ENCODE measurements at places on chromosomes 12 and 14. TPM values are rescaled to one million over a fixed set of nuclear protein-coding genes. Genes with fewer than 3 reads are reported as not detected.

DNA sequence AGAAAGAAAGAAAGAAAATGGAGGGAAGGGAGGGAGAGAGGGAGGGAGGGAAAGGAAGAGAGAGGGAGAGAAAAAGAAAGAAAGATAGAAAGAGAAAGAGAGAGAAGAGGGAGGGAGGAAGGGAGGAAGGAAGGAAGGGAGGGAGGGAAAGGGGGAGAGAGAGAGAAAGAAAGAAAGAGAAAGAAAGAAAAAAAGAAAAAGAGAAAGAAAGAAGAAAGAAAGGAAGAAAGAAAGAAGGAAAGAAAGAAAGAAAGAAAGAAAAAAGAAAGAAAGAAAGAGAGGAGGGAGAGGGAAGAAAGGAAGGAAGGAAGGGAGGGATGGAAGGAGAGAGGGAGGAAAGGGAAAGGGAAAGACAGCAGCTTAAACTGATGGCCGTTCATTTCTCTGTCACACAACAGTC lies 457.5 kb downstream of the PDZRN4 start:
- no peak for DNase-seq

DNA sequence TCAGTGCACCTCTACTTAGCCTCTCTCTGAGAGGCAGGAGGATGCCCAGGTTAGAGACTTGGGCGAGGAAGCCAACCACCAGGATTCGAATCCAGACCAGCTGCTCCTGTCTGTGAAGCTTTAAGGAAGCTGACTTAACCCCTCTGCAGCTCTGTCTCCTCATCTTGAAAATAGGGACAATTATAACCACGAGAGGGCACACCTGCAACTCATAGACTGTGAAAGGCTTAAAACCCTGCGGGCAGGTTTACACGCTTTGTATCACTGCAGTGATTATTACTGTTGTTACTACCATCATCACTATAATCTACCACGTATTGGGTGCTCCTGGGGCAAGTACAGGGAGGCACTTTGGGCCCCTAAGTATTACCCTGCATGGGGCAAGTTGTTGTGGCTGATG lies 379.8 kb downstream of the VRK1 start:
- peak; percentile 39 for DNase-seq

DNA sequence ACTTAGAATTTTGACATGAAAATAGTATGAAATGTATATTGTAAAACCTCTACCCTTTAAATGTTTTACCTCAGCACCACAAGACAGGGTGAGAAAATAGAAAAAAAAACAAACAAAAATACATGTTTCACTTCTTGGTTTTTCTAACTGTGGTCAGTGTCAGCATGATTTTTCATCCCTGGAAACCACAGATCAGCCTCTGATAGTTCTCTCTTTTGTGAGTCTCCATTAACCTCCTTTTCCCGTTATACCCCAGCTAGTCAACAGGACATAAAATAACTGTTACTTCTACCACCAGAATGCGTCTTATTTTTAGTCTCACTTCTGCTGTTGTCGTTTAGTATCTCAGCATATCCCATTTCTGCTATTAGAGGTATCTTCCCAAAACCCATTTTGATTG lies 48.3 kb upstream of the KCNMB4 start:
- no peak for DNase-seq

DNA sequence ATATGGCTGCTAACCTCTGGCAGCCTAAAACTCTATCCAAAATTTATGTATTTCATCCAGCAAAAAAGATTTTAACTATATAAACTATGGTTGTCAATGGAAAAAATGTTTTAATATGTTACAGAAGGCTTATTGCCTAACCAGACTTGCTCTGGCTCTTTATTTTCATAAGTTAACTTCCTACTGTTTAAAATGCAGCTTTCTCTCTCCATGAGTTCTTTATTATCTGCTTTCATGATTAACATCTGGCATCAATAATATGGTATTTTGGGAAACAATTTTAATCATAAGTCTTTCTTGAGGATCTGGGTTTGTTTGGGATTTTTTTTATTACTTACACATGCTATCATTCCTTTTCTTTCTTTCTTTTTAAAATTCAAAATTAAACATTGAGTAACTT lies 20.5 kb downstream of the KERA start:
- no peak for DNase-seq

The CMA1 gene
- not detected for total RNA-seq

DNA sequence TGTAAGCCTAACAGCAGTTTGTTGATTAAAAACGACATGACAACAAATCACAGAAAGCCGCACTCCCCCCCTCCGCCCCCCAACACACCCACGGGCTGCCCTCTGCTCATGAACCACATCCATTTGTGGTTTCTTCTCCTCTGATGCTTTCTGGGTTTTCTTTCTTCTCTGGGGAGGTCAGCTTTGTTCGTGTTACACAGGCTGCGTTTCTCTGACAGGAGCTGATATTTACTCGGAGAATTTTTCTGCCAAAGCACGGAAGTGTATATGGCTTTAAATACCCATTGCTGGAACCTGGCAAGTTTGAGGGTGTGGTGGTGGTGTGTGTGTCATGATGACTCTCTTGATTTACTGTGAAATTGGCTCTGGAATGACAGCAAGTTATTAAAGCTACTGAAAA lies 883.7 kb upstream of the TMEM132C start:
- no peak for DNase-seq

- no peak for DNase-seq
Observed at GRCh38 chr14:55450539-55450938, 10.1 kb upstream of the TBPL2 start.

GRCh38 chr12:7026854-7027253 lies 8.6 kb upstream of the LPCAT3 start:
- no peak for DNase-seq

DNA sequence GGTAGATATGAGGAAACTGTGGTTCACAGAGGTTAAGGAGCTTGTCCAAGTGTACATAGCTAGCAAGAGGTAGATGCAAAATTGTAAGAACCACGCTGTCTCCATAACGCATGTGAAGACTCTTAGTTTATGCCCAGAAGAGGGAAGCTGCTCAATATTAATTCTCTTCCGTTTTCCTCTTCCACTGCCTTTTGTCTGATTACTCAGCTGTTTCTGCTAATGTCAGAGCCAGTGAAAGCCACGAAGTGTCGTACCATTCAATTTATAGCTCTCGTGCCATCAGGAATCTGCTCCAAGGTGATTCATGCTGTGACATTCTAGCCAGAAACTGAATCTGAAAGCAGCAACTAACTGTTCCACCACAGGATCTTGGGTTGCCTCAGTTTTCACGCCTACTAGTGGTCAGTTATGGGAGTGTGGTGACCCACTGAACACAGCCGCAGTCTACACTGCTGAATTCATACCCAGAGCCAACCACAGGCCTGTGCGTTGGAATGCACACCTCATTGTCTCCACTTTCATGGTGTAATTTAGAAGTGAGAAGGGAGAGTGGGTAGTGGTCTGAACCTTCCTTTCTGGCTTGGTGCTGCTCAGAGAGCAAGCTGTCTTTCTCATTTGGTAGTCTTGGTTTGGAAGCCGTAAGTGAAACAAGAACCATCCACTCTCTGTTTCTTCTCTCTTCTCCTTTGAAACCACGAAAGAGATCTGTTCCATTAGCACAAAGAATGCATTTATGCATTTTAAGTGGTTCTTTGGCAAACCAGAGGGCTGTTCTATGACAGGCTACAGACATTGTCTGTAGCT lies 74.2 kb upstream of the NAP1L1 start:
- peak; percentile 61 for DNase-seq

DNA sequence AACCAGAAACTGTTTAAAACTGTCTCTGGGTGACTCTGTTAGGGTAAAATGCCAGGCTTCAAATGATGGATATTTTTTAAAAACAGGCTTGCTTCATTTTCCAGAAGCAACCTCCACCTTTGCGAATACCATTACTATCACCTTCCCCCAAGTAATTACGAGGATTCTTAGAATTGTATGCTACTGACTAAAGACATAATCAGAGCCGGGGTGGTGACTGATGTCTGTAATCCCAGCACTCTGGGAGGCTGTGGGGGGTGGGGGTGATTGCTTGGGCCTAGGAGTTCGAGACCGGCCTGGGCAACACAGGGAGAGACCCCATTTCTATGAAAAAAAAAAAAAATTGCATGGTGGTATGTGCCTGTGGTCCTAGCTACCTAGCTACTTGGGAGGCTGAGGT lies 38.3 kb downstream of the FGD6 start:
- no peak for DNase-seq

The NOPCHAP1 gene
- total RNA-seq = 8.9 TPM

DNA sequence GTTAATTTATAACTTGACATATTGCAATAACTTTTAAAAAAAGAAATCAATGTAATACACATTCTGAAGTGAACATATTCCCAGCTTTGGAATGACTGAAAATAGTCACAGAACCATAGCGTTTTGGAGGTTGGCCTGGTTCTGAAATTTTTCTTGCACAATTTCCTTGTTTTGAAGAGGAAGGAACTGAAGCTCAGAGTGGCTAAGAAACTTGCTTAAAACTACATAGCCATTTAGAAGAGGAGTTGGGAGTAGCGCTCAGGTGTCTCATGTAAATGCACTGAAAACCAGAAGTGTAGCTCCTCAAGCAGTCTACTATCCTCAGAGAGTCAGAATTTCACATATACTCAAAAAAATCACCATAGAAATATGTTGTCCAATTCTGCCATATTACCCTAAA lies 41.2 kb downstream of the SLC38A1 start:
- DNase-seq = no peak
